ENCODE measurements at places on chromosomes 5 and 9. TPM values are rescaled to one million over a fixed set of nuclear protein-coding genes. Genes with fewer than 3 reads are reported as not detected.

The HTR1A gene
- total RNA-seq: 0.57 TPM

DNA sequence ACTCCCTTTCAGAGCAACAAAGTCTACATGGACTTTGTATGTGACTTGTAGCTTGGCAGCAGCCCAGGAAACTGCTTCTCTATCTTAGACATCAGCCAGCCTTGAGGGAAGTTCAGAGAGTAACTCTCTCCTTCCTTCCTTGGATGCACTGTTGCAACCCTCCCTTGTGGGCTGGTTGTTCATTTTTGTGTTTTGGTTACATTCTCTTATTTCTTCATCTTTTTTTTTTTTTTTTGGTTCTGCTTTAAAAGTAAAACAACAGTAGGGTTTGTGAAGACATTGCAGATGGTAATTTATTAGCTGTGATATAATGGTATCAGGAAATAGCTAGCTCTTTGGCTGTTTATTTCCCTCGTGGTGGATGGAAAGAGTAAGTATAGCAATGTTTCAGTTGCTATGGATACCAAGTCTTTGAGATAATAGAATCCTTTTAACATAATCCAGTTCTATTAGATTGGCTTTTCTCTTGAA is 97.9 kb upstream of the MAMDC2 start:
- DNase-seq: peak; percentile 40
- peak overlapping the region; percentile 74 for H3K27ac ChIP-seq
- no peak overlapping the region for H3K4me3 ChIP-seq
- H3K4me1 ChIP-seq: peaks cover 12% of the 10 kb centered on the region
- no peaks in the 10 kb centered on the region for H3K36me3 ChIP-seq

DNA sequence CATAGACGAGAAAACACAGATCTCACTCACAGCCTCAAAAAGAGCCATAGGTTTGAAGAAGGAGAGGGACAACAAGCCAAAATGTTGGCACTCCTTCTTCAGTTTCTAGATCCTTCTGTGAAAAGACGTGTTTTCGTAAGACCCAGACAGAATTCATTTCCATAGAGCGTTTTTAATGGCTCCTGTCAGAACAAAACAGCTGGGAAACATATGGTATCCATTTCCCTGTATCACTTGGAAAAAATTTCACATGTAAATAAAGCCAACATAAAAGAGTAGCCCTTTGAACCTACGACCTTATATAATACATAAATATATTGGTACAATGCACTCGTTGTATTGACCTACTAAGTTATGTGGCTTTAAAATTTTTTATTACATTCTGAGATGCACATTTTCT is 108.1 kb downstream of the SNCAIP start:
- no peak for DNase-seq
- peaks cover 3% of the 10 kb centered on the region for H3K4me1 ChIP-seq
- H3K4me3 ChIP-seq: no peak overlapping the region
- no peaks in the 10 kb centered on the region for H3K27me3 ChIP-seq

The CORO2A gene
- total RNA-seq: 27.1 TPM

DNA sequence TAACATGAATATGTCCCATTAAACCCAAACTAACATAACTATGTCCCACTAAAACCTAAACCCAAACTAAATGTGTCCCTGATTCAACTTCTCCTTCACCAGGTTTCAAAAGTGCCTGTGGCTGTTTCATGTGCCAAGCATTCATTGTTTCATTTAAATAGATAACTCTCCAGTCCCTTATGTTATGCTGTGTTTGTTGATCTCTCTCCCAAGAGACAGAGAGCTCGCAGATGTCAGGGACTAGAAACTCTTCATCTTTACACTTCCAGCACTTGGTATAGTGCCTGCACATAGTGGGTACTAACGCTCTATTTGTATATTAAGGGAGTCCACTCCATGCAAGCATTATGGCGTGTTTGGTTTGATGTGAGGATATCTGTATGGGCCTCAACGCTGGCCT is 118.0 kb downstream of the GPBP1 start:
- H3K4me3 ChIP-seq: no peak overlapping the region
- no peak overlapping the region for H3K27ac ChIP-seq
- H3K36me3 ChIP-seq: no peaks in the 10 kb centered on the region
- no peaks in the 10 kb centered on the region for H3K4me1 ChIP-seq

All from hepatocyte (in vitro differentiated cells).